ENCODE measurements at places on chromosomes 12 and 14. TPM values are rescaled to one million over a fixed set of nuclear protein-coding genes. Genes with fewer than 3 reads are reported as not detected.

DNA sequence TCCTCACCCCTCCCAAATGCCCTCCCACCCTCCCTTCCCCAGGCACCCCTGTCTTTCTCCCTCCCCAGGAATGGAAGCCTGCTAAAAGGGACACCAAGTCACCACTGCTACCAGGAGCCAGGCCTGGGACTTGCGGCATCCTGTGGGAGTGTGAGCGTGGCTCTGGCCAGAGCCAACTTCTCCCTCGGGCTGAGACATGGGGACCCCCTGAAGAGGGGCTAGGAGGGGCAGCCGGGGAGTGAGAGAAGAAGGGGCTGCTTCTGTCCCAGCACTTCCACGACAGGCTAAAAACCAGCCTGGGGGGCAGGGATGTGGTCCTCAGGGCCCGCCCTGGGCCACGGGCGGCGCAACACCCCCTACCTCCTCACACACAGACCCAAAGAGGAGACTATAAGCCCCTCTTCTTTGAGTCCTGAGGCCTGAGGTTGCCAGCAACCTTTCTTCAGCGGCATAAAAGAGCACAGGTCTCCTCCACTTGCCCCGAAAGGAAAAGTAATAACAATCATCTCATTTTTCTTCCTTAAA is 278.9 kb downstream of the DPF3 start:
- DNase-seq: no peak

NEUROD4 gene
- total RNA-seq: not detected

GRCh38 chr14:69828354-69828753 is 31.3 kb upstream of the SLC10A1 start:
- no peak for DNase-seq

GRCh38 chr12:48040354-48040753 is 36.1 kb upstream of the COL2A1 start:
- no peak for DNase-seq

DNA sequence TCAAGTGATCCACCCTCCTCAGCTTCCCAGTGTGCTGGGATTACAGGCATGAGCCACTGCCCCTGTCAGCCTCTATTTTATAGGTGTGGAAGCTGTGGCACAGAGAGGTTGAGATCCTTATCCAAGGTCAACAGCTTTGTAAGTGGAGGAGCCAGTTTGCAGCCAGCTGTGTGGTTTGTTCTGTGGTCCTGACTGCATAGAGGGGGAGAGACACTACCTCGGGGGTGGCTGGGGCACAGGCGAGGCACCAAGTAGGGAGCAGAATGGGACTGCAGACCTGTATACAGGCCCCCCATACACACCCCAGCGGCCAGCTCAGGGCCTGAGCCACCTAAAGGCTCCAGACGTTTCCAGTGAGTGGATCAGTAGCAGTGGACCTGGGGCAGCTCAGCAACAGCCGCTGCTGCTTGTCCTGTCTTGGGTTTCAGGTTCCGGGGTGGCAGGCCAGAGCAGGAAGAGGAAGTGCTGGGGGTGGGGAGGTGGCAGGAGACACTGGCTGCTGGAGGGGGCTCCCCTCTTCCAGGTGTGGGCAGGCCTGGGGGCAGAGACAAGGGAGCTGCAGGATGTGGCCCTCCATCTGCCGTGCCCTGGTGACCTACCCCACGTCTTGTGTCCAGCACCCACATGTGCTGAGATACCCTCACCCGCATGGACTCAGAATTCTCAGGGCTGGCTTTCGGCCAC is 11.0 kb downstream of the ORAI1 start:
- peak; percentile 75 for DNase-seq

CLEC6A gene
- total RNA-seq: 2.0 TPM

- DNase-seq: no peak
Observed at GRCh38 chr14:39055786-39056474, 47.1 kb downstream of the SEC23A start.

GRCh38 chr12:473863-474577 is 14.3 kb downstream of the B4GALNT3 start:
- DNase-seq: no peak

GRCh38 chr12:126811391-126811790 is 1455.6 kb upstream of the TMEM132C start:
- no peak for DNase-seq

- DNase-seq: no peak
Observed at GRCh38 chr14:100066962-100067361, 1.7 kb downstream of the EVL start.

GRCh38 chr12:130097798-130098255 is 64.4 kb upstream of the FZD10 start:
- no peak for DNase-seq

DNA sequence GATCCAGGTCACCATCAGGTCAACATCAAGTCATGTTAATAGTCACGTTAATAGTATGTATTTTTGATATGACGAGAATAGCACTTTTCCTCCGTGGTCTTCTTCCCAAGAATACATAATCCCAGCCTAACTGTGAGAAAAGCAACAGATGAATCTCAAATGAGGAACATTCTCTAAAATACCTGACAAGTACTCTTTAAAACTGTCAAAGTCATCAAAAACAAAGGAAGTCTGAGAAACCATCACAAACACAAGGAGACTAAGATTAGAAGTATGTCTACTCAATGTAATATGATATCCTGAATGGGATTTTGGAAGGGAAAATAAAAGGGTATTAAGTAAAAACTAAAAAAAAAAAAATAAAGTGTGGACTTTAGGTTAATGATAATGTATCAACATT is 36.8 kb upstream of the GLIPR1 start:
- DNase-seq: no peak

DNA sequence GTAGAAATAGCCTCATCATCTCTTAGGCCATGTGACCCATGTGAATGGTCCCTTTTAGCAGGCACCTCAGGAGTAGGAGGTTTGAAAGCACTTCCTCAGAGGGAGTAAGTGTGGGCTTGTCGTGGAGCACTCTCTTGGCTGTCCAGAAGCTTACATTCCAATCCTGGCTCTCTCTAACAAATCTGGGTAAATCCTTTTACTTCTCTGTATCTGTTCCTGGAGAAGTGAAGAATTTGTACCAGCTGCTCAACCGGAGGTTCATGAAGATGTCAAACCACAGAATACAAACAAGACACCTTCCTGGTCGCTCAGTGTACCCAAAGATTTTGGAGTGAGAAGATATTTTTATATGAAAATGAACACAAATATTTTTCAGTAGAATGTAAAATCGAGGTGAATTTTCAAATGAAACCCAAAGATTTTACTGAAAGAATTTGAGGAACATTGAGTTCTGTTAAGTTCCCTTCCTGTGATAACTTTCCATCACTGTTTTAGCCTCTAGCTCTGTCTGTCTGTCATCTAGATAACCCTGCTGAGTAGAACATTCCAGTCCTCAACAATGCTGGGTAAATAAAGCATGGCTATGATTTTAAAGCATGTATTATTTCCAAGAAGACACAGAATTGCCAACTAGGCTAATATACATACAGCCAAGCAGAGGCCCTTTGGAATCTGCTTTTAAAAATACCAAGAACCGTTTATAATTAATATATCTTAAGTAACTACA is 263.9 kb upstream of the RGS6 start:
- DNase-seq: no peak

PZP gene
- total RNA-seq: 0.67 TPM

KRT2 gene
- not detected for total RNA-seq

CLEC1B gene
- total RNA-seq: not detected

TRAFD1 gene
- total RNA-seq: 35.3 TPM

DNA sequence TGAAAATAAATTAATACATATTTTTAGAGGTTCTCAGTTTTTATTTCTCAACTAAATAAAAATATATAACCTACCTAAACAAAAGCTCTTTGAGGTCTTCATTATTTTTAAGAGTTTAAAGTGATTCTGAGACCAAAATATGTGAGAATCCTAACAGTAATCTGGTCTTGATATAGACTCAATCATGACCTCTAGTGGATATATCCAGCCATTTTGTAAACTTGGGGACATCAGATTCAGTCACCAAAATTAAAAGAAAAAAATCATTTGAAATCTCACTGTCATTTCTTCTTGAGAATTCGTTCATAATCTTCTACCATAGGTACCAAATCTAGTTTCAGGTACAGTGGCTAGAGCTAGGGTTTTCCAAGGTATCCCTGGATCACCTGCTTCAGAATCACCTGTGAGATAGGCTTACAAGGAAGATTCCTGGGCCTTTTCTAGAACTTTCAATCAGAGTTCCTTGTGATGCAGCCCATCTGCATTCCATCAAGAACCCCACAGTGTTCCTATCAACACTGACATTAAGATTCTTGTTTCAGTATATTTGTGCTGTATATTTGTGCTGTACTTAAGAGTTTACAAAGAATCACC is 214.9 kb downstream of the ADAMTS20 start:
- no peak for DNase-seq

IL22 gene
- total RNA-seq: not detected

ADAM21 gene
- not detected for total RNA-seq

- no peak for DNase-seq
Observed at GRCh38 chr12:63889721-63890509, 45.4 kb downstream of the SRGAP1 start.

GRCh38 chr12:103833095-103833775 is 7.8 kb downstream of the NT5DC3 start:
- DNase-seq: no peak

DNA sequence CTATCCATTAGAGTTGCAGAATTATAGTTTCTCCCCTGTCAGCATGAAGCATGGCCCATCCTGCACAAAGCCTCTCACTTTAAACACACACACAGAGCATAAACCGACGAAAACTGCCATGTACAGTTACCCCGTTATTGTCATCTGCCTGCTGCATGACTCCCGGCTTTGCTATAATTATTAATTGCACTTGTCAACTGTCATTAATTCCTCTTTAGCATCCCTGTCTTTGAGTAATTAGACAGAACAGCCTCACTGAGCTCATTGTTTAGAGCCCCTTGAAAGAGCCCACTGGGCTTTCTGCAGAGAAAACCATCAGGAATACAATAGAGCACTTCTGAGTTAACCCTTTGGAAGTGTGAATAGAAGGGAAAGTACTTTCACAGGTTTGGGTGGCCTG is 307.2 kb upstream of the SOX5 start:
- no peak for DNase-seq

GRCh38 chr12:49298160-49298559 is 3.2 kb downstream of the PRPH start:
- DNase-seq: no peak

DNA sequence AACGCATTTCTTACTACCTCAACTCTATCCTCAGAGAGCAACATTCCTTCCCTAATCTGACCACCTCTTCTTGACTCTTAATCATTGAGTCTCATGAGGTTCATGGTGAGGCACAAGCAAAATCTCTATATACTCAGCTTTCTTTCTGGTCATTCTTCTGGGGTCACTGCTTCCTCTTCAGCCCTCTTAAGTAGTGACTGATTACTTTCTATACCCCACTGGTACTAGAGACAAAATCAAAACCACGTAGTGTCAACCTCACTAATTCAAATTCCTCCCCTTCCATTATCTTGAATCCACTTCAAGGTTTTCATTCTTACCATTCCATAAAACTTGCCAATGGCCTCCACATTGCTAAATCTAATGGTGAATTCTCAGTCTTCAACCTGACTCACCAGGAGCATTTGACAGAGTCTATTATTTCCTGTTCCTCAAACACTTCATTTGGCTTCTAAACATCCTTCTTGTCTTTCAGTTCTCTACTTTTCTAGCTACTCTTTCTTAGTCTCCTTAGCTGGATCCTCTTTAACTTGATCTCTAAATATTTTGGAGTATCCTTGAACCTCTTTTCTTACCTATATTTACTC is 6.8 kb downstream of the WDHD1 start:
- DNase-seq: no peak

ESPL1 gene
- 0.35 TPM for total RNA-seq

TPH2 gene
- not detected for total RNA-seq

HEBP1 gene
- total RNA-seq: 86.2 TPM

CCDC88C gene
- 34.1 TPM for total RNA-seq

GRCh38 chr12:4996714-4997113 is 47.0 kb upstream of the KCNA5 start:
- no peak for DNase-seq

DNA sequence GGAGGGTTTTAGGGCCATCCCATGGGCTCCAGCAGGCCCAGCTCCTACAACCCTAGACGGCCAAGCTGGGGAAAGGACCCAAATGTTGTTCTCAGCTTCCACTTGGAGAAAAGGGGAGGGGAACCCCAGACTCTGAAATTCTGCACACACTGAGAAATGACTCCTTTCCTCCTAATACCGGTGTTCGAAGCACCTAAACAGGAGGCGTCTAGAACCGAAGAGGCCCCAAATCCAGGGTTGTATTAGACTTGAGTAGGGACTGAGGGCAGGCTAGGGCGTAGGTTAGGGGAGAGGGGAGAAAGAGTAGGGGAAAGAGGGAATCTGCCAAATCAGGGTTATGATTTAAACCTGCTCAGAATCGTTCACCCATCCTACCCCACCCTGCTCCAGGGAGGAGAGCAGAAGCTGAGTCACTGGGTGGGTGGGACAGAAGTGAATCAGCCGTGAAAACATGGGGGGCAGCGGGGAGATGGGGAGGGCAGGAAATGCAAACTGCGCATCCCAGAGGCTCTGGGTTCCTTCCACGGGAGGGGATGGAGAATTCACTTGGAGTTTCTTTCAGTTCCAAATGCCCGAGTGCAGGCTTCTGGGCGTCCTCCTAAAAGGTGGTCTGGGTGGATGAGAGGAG is 1.0 kb downstream of the IGFBP6 start:
- no peak for DNase-seq

ACSS3 gene
- 35.9 TPM for total RNA-seq

- DNase-seq: no peak
Observed at GRCh38 chr14:33647385-33647786, 303.5 kb downstream of the EGLN3 start.

- DNase-seq: no peak
Observed at GRCh38 chr12:132288516-132289215, 40.7 kb downstream of the GALNT9 start.

PLCZ1 gene
- total RNA-seq: not detected

Data from upper lobe of right lung (tissue), 1 donor.